ENCODE measurements at places on chromosomes 3 and 15. TPM values are rescaled to one million over a fixed set of nuclear protein-coding genes. Genes with fewer than 3 reads are reported as not detected.

Gene C3orf70
- total RNA-seq, result 0.14 TPM

Gene BCHE
- total RNA-seq, result 0.28 TPM

Gene KCTD6
- total RNA-seq, result 7.6 TPM

Gene GOLGA8G
- under 0.01 TPM for total RNA-seq
